ENCODE measurements at places on chromosomes 13 and 19. TPM values are rescaled to one million over a fixed set of nuclear protein-coding genes. Genes with fewer than 3 reads are reported as not detected.
A peak's percentile ranks its signal among the peaks of the same experiment; 100 is the strongest.

DNA sequence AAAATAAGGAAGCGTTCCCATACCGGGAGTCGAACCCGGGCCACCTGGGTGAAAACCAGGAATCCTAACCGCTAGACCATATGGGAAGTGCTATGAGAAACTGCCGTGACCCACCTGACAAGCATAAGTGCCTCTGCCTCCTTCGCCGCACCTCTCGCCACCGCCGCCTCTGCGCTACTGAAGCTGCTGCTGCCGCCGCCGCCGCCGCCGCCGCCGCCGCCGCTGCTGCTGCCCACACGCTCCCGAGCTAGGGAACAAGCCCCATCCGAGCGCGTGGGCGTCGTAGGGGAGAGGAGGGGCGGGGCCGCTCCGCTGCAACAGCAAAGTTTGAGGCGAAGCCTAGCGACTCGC lies 610 bp upstream of the WBP4 start:
- peak; percentile 70 for DNase-seq

DNA sequence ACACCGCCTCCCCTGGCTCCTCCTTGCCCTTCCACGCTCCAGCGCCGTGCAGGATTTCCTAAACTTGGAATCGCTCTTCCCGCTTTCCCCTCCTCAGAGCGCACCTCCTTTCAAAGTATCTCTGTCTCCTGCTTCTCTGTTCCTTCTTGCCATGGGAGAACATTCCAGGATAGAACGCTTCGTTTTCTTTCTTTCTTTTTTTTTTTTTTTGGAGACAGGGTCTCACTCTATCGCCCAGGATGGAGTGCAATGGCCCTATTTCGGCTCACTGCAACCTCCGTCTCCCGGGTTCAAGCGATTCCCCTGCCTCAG lies 574 bp upstream of the XPO4 start:
- DNase-seq = no peak

The ANO8 gene
- 33.2 TPM for total RNA-seq

DNA sequence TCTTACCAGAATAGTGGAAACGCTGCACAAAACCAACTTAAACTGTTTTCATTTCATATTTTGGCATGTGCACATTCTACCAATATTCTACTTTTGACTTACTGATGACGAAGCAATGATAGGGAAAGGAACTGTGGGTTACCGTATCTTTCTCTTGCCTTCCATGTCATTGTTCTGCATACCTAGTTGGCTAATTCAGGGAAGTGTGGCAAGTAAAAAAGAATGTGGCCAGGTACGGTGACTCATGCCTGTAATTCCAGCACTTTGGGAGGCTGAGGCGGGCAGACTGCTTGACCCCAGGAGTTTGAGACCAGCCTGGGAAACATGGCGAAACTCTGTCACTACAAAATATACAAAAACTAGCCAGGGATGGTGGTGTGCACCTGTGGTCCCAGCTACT lies 108.2 kb downstream of the SIPA1L3 start:
- no peak for DNase-seq

GRCh38 chr13:40819797-40820315 lies 30.4 kb downstream of the SLC25A15 start:
- DNase-seq = no peak

GRCh38 chr19:21396893-21397572 lies at the start of gene ZNF493:
TSS of gene ZNF493 (plus strand) at chr19:21397133. CDS start at chr19:21397238, 105 bp downstream.
- peak; percentile 97 for DNase-seq

GRCh38 chr13:24042710-24043440 lies 117.6 kb upstream of the SPATA13 start:
- DNase-seq = no peak

DNA sequence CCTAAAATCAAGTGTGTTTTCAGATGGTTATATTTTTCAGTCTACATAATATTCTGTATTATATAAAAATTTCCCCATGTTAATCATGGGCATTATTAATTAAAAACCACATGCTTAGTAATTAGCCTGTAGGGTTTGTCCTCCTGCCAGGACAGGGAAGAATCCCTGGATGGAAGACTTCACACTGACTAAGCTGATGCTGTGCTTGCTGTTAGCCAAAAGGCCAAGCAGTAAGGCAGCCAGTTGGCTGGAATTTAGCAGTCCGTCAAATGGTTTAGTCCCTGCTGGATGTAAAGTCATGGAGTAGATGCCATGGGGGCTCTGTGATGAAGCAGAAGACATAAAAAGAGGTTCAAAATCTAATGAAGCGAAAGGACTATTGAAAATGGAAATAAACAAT lies 168.0 kb upstream of the OBI1 start:
- no peak for DNase-seq

The LGALS7 gene
- not detected for total RNA-seq

GRCh38 chr13:45422731-45423292 lies 4.6 kb upstream of the SLC25A30 start:
- DNase-seq = no peak

DNA sequence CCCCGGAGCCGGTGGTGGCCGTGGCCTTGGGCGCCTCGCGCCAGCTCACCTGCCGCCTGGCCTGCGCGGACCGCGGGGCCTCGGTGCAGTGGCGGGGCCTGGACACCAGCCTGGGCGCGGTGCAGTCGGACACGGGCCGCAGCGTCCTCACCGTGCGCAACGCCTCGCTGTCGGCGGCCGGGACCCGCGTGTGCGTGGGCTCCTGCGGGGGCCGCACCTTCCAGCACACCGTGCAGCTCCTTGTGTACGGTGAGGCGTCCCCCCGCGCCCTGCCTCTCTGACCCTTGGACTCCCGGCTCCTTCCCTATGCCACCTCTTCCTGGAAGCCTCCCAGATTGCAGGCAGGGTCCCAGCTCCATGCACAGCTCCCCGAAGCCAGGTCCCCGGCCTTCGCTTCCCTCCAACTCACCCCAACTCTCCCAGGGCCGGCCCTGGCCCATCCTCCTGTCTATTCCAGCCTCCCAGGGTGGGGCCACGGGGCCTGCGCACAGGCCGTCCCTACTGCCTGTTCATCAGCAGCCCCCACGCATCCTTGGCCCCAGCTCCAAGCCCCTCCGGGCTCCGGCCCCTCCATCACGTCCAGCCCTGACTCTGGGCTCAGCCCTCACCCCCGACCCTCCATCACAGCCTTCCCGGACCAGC lies 1.7 kb downstream of the MADCAM1 start:
- DNase-seq = no peak

DNA sequence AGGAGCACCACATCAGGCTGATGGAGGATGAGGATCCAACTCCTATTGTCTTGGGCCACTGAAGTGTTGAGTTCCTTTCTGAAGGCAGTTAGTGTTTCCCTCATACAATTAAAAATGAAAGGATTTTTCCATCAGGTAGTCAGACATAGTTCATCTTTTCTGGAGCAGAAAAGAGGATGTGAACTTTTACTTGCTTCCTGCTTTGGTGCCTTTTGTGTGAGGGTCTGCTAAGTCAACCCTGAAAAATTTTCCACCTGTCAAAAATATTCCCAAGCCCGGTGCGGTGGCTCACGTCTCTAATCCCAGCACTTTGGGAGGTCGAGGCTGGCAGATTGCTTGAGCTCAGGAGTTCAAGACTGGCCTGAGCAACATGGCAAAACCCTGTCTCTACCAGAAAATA lies 43.9 kb downstream of the RGCC start:
- DNase-seq = no peak

GRCh38 chr19:31268751-31269383 lies 80.4 kb downstream of the TSHZ3 start:
- DNase-seq = no peak

The FFAR2 gene
- 0.17 TPM for total RNA-seq

DNA sequence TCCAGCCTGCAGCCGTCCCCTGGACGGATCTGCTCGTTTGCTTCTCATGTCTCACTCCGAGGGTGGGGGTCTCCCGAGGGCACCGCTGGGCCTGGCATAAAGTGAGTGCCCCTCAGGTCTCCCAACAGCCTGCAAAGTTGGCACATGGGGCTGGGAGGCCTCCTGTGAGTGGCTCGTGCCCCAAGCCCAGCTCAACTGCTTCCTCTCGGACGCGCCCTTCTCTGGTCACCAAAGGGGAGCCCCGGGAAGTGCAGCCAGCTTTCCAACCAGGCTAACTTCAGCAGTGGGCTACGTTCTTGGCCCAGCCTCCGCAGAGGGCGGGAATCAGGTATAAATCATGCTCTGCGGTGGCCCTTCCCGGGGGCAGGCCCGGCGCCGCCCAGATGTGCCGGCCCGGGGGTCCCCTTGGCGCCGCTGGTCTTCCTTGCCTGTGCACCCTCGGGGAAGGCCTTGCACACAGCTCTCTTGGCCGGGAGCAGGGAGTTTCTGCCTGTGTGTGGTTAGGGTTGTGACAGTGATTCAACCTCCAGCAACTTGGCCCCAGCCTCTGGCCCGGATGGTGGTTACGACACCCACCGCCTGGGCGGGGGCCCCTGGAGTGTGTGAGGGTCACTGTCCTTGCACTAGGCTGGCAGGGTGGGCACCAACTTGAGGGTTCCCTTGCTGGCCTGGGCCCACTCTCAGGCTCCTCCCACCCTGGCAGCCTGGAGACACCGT lies 20.7 kb downstream of the CEBPG start:
- DNase-seq = no peak

DNA sequence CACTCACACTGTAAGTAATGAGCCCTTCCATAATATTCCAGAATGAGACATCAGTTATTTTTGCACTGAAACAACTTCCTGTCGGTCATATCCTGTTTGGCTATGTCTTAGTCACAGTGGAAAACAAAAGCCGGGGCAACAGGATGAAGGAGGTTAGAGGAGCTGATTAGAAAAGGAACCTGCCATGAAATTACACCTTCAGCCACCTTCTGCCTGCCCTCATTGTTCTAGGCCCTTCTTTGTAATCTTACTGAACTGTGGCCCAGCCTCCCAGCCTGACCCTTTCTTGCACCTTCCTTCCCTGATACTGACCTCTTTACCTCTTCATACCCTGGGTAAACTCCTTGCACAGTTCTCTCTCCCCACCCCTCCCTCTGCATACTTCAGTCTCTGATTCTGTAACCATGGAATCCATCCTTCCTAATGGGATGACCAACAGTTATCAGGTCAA lies 67.3 kb downstream of the DOCK9 start:
- no peak for DNase-seq

GRCh38 chr19:31351855-31352195 lies 2.6 kb upstream of the TSHZ3 start:
- no peak for DNase-seq

DNA sequence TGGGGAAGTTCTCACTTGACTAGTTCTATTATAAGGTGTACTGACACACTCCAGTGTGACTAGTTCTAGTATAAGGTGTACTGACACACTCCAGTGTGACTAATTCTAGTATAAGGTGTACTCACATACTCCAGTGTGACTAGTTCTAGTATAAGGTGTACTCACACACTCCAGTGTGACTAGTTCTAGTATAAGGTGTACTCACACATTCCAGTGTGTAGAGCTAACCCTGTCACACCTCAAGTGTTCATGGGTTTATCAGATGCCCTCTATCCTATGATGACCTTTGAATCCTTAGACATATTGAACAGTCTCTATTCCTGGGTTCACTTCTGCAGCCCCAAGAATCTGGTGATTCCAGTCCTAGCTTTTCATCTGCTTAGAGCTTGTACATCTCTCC lies 54.6 kb upstream of the MYO16 start:
- no peak for DNase-seq

GRCh38 chr19:42494321-42494720 lies 34.0 kb downstream of the CEACAM1 start:
- no peak for DNase-seq

- DNase-seq = no peak
These were observed 1838.2 kb upstream of the PRR20A start for GRCh38 chr13:55302568-55302967.

DNA sequence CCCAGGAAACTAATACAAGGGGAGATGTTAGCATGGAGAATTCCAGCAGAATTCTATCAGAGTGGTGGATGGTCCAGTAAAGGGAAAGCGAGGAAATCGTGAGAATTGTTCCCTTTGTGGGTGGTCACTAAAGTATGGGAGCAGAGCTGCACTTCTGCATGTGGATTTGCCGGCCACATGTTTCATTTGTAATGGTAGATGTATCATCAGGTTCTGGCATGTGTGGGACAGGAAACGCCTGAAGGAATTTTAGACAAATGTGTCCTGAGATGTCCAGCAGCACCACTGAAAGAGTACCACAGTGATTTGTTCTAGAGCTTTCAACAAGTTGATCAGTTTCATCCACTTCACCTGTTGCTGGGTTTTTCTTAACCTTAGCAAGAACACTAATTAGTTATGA lies 308.4 kb downstream of the SHISA2 start:
- no peak for DNase-seq

The ONECUT3 gene
- 6.3 TPM for total RNA-seq
